ENCODE measurements at places on chromosomes 2 and 18. TPM values are rescaled to one million over a fixed set of nuclear protein-coding genes. Genes with fewer than 3 reads are reported as not detected.

- no peak for DNase-seq
Observed at GRCh38 chr2:212891580-212891979, 259.8 kb downstream of the IKZF2 start.

The HOXD13 gene
- total RNA-seq = not detected

DNA sequence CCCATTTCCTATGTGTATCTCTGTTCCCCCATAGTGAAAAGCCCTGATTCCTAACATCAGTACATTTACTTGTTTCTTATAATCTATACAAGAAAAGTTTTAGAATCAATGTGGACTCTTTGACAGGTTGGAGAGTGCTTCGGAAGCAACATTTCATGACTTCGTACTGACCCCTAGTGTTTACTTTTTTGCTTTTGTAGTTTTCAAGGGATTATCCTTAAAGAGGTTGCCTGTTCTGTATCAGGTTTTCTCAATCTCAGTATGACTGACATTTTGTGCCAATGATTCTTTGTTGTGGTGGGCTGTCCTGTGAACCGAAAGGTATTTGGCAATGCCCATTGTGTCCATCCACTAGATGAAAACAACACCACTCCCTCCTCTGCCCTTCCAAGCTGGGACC, 43.3 kb upstream of the SERPINB2 start:
- DNase-seq = no peak

- no peak for DNase-seq
Observed at GRCh38 chr2:20618468-20618885, 32.4 kb downstream of the HS1BP3 start.

The SLC16A14 gene
- total RNA-seq = 15.2 TPM

- no peak for DNase-seq
Observed at GRCh38 chr2:112023707-112024106, 31.4 kb upstream of the TMEM87B start.

- no peak for DNase-seq
Observed at GRCh38 chr2:231189171-231189530, 9.3 kb upstream of the ARMC9 start.

- DNase-seq = no peak
Observed at GRCh38 chr18:26802330-26803200, 62.9 kb downstream of the AQP4 start.

GRCh38 chr2:145623136-145623535, 1103.2 kb upstream of the ZEB2 start:
- no peak for DNase-seq

DNA sequence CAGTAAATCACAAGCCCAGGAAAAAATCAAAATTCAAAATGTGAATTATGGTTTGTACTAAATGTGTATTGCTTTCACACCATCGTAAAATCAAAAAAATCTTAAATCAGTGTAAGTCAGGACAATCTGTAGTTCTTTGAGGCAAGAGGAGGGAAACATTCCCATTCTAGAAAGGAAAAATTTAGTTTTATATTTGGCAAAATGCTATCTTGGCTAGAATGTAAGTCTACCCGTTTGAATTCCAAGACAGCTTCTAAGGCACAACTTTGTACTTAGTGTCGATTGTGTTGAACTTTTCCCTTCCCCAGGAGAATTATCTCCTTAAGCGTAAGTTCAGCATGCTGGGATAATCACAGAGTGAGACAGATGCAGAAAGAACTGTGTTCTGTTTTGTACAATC, 638.2 kb upstream of the LRRTM1 start:
- DNase-seq = no peak

- no peak for DNase-seq
Observed at GRCh38 chr18:61466736-61467135, 133.5 kb downstream of the CDH20 start.

The NEDD4L gene
- 21.4 TPM for total RNA-seq

The LRATD1 gene
- 0.27 TPM for total RNA-seq

DNA sequence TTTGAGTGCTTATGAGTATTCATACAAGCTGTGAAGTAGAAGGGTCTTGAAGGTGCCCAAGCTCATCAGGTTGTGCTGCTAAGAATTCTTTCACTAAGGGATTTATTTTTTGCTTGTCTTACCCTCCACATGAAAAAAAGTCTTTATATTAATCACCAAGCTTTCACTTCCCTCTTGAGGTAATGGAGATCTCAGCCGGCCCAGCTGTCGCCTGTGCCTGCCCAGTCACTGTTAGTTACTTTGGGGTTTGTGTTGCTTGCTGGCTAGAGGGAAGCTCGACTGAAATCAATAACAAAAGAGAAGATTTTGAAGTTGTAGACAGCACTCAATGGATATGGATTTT, 21.9 kb downstream of the MC2R start:
- no peak for DNase-seq

The LRP1B gene
- 0.05 TPM for total RNA-seq

- DNase-seq = peak; percentile 92
Observed at GRCh38 chr2:85327160-85327821, 498 bp downstream of the TGOLN2 start.

DNA sequence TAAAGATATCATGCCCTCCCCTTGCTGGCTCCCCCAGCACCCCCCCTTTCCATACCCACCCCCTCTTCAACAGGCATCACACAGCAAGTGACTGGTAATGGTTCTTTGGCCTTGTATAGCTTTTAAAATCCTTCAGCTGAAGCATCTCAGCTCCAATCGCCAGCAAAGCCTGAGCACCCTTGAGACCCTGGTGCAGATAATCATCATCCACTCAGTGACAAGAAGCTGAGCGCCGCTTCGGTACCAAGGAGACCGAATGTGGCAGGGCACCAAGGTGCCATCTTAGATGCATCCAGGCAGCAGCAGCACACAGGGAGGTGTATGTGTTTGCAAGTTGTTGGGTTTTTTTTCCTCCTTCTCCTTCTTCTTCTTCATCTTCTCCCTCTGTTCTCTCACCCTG, 232.7 kb downstream of the BCL11A start:
- no peak for DNase-seq

- DNase-seq = no peak
Observed at GRCh38 chr2:83757329-83757728, 701.8 kb downstream of the SUCLG1 start.

- DNase-seq = no peak
Observed at GRCh38 chr2:43340066-43340465, 113.7 kb upstream of the ZFP36L2 start.

GRCh38 chr2:227717687-227718567, at the start of gene SLC19A3:
Gene SLC19A3 (minus strand): TSS chr2:227718028. CDS start chr2:227702318, 15,710 bp downstream.
- peak; percentile 75 for DNase-seq

DNA sequence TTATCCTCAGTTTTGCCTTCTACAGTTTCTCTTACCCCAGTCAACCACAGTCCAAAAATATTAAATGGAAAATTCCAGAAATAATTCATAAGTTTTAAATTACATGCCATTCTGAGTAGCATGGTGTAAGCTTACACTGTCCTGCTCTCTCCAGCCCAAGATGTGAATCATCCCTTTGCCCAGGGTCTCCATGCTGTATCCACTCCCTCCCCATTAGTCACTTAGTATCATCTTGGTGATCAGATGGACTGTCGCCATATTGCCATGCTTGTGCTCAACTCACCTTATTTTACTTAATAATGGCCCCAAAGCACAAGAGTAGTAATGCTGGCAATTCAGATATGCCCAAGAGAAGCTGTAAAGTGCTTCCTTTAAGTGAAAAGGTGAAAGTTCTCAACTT, 18.5 kb upstream of the CCNT2 start:
- DNase-seq = no peak

DNA sequence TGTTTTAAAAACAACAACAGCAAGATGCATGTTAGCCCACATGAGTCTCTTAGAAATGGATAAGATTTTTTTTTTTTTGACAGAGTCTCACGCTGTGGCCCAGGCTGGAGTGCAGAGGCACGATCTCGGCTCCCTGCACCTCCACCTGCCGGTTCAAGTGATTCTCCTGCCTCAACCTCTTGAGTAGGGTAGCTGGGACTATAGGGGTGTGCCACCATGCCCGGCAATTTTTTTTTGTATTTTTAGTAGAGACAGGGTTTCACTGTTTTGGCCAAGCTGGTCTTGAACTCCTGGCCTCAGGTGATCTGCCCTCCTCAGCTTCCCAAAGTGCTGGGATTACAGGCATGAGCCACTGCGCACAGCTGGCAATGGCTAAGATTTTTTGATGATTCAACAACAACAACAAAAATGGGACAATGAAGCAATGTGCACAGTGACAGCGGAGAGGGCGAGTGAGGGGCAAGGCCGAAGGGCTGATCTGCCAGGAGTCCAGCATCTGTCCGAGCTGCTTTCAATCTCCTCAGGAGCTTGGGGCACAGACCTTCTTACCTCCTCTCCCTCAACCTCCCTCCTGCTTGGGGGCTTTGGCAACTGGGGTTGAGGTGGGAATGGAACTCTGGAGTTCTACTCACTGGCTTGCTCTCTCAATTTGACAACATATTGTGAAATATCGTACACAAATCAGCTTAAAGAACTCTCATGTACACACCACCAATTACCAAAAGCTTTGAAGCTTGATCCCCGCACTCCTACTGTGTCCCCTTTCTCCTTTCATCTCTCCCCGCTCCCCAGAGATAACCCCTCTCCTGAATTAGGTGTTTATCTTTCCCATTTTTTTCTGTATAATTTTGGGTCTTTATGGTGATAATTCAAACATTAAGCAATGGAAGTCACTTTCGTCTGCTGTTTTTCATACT, 3.4 kb downstream of the ABCG8 start:
- DNase-seq = no peak

DNA sequence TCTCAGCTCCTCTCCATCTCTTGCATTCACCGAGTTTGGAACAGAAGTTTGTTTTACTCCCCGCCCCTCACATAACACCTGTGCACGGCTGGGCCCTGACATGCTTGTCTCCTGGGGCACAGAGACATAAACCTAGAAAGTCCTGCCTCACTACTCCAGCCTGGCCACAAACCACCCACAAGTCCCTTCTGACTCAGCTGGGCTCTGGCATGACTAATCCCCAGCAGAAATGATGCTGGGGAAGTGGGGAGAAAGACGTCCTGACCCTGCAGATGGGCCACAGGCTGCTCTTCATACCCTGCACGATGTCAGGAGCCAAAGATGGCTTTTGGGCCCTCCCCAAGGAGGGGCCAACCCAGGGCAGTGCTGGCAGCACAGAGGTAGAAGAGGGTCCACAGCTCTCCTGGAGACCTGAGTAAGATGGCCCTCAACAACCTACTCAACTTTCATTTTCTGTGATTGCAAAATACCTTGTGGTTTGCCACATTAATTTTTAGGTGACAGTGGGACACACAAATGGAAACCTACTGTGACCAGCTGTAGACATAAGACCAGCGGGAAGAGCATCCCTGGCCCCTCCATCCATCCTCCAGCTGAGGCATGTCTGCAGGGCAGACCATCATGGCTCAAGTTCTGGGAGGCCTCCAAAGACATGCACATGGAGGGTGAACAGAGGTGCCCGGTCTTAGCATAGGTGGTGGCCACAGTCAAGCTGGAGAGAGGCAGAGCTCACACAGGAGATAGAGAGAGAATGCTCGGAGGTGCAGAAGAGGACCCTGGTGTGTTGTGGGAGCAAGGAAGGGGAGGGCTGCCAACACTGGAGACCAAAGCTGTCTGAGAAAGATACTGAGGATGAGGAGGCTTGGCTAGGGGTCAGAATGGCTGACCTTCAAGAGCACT, 40.0 kb downstream of the DNMT3A start:
- DNase-seq = no peak

DNA sequence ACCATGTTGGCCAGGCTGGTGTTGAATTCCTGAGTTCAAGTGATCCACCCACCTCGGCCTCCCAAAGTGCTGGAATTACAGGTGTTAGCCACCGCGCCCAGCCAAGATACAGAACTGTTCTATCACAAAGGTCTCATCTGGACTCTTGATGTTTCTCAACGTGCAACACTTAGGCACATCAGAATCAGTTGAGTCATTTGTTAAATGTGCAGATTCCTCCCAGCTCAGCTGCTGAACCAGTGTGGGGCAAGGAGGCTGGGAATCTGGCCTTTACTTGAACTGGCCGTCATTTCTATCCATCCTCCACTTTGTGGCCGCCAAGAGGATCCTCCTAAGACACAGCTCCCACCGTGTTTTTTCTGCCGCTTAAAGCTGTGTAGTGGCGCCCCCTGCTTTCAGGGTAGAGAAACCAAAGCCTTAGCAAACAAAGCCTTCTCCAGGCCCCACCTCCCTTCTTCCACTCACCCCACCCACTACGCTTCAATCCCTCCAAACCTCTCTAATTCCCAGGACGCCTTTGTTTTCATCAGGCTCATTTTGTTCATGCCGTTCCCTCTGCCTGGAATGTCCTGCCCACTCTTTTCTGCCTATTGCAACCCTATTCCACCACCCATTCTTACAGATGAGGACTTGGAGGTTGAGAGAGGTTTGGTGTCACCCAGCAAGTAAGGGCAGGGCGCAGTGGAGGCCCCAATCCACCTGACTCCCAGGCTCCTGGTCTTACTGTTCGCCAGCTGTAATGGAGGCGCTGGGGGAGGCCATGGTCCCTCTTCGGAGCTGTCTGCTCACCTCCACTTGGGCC, 776 bp upstream of the SPEG start:
- peak; percentile 31 for DNase-seq

The NAT8 gene
- not detected for total RNA-seq

GRCh38 chr18:76953583-76954233, 131.4 kb downstream of the ZNF236 start:
- DNase-seq = no peak

- DNase-seq = no peak
Observed at GRCh38 chr2:201950606-201951005, 83.0 kb upstream of the FZD7 start.

The KLHL14 gene
- 16.9 TPM for total RNA-seq

GRCh38 chr18:26721854-26722564, 143.5 kb downstream of the AQP4 start:
- no peak for DNase-seq
